Fibroblast of lung (primary cell): ENCODE measurements at places on chromosomes 6 and 20. TPM values are rescaled to one million over a fixed set of nuclear protein-coding genes. Genes with fewer than 3 reads are reported as not detected.

DACT2 gene
- total RNA-seq: not detected in 2 replicates

DSP gene
- total RNA-seq: under 0.01 TPM in 1 of 2 replicates, not detected in the other

POLR1H gene
- total RNA-seq: 42.1 and 46.1 TPM in 2 replicates

NANP gene
- 8.8 and 9.5 TPM in 2 replicates for total RNA-seq

LINC00237 gene
- not detected in 2 replicates for total RNA-seq

MYMX gene
- total RNA-seq: not detected in 2 replicates
